ENCODE measurements at places on chromosomes 5 and 9. TPM values are rescaled to one million over a fixed set of nuclear protein-coding genes. Genes with fewer than 3 reads are reported as not detected.

ADRB2 gene
- 0.61 TPM for total RNA-seq

CEP78 gene
- 15.9 TPM for total RNA-seq

DPYSL3 gene
- 18.6 TPM for total RNA-seq

SIT1 gene
- total RNA-seq = not detected

RELL2 gene
- total RNA-seq = 3.8 TPM

ENTPD2 gene
- total RNA-seq = 0.67 TPM

ARHGEF39 gene
- 18.4 TPM for total RNA-seq

FRMD3 gene
- 1.5 TPM for total RNA-seq

OR13C3 gene
- not detected for total RNA-seq

OR13C5 gene
- not detected for total RNA-seq

CCDC152 gene
- not detected for total RNA-seq

ADAMTS12 gene
- total RNA-seq = 9.1 TPM

F2RL1 gene
- total RNA-seq = 254 TPM
